Esophagus squamous epithelium (tissue), 5 donors: ENCODE measurements at places on chromosomes 6 and 20.

DNA sequence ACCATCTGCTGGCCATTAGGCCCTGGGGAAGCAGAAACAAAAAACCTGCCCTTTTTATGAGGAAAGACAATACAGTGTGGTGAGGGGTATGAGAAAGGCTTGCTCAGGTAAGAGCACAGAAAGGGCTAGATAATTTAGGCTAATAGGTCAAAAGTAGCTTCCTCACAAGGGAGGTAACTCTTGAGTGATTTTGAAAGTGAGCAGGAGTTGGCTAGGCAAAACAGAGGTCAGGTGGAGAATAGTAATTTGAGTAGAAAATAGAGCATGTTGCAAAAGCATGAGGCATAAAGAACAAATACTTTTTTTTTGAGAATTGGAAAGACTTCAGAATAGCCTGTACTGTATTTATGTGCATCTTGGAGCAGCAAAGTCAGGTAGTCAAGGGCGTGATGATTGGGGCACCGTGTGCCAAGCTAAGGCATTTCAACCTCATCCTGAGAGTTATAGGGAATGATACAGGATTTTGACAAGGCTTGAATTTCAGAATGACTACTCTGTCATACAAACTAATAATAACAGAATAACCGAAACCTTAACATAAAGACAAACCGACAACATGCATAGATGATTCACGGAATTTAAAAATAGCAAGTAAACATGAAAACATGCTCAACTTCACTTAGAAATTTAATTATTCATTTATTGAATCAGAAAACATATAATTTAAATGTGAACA is 123.0 kb upstream of the ENPP5 start:
- no peak for DNase-seq

- no peak for DNase-seq
These were observed 116.0 kb downstream of the SYCP2 start for GRCh38 chr20:59817406-59817805.

GRCh38 chr20:15162079-15162647 is 824.8 kb upstream of the FLRT3 start:
- no peak for DNase-seq

GRCh38 chr6:2517855-2518473 is 232.8 kb downstream of the MYLK4 start:
- no peak for DNase-seq

DNA sequence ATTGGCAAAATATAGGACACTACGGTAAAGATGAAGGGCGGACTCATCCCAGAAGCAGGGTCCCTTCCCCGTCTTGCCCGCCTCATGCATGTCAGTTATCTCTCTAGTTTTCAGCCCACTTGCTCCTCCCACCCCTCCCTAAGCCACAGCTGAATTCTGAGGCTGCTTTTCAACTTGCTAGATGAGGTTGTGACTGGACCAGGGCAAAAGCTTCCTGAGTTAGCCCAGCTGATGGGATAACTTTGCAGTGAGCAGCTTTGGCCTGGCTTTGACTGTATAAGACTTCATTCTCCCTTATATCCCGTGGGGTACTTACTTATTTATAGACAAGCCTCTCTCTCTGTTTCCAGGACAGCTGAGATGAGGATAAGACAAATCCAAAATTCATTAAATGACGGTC is 23.2 kb downstream of the GHRH start:
- no peak for DNase-seq

- no peak for DNase-seq
These were observed 23.9 kb downstream of the EDN1 start for GRCh38 chr6:12313992-12314589.

GRCh38 chr6:16128759-16129622 is at the start of gene MYLIP:
Gene MYLIP (plus strand): TSS chr6:16129086. CDS start chr6:16129323, 237 bp downstream.
- peak; percentile 85 for DNase-seq

DNA sequence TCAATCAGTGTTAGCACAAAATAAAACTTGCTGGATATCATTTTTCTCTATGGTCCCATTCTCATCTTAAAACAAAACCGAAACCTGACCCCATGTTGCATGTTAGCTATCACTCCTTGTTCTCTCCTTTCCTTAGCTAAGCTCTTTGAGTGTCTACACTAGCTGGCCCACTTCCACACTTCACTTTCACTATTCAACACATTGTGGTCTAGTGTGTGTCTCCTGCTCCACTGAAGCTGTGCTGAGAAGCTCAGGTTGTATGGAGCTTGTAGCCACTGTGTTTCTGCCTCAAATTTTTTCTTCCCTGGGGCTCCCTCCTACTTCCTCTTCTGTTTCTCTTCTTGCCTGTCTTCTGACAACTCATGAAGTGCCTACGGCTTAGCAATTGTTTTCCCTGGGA is 223.0 kb downstream of the NKAIN2 start:
- DNase-seq, result no peak

- no peak for DNase-seq
These were observed 213.7 kb downstream of the GRIK2 start for GRCh38 chr6:101607111-101607690.

DNA sequence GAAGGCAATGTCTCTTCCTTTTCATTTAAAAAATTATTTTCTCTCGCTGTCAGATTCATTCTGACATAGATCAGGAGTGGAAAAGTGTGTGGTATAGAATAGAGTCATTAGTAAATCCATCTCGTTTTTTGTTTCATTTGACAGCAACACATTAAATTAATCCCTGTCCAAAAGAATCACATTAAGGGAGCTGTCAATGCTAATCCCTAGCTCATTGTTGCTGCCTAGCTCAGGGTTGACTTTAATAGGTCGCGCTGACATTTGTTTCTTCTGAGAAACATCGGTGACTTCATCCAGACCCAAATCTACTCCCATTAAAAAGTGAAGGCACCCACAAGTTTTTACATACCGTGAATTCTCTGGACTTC is 25.4 kb upstream of the MAP3K7 start:
- no peak for DNase-seq

GRCh38 chr6:33433544-33434191 is 13.8 kb downstream of the SYNGAP1 start:
- no peak for DNase-seq

GRCh38 chr20:8223091-8223870 is 91.2 kb downstream of the PLCB1 start:
- DNase-seq, result no peak

DNA sequence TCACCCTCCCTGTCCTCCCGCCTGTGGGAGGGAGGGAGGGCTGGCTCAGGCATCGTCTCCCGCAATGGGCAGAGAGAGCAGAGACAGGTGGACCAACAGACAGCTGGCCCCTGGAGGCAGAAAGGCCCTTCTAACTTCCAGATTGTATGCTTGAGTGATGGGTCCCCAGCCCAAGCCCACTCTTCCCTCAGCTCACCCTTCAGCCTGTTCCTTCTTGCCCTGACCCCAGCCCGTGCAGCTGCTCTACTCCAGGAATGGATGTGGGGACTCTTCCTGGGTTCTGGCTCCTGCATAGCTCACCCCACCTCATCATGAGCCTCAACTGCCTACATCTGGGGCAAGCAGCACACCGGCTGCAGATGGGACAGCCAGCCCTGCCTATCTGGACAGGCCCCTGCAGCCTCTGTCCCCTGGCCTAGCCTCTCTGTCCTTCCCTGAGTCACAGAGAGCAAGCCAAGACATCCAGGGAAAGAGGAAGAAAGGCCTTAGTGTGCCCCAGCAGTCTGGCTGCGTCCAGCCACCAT is 11.5 kb upstream of the SLC22A7 start:
- no peak for DNase-seq

DNA sequence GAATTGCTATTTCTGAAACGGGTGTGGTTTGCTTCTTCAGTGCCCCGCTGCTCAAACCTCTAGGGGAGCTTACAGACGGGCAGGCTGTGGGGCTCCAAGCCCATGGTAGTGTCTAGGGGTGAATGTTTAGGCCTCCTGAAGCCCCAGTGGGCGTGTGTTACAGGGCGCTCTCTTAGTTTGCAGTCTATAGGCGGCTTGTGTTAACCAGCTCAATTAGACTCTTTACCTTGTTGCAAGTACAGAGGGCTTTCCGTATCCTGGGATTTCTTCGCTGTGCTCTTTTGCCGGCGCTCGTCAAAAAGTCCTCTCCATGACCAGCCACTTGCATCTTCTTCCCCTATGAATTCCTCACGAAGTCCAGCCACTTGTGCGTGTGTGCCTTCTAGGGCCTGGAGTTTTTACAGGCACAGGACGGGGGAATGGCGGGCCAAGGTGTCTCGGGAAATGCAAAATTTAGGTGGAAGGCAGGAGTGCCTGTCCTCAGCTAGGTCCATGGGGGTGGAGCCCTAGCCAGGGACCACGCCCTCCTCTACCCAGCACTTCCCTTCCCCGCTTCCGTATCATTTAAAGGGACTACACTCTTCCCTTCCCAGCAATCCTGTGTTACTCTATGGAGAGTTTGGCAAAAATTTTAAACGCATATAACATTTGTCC is 94.5 kb downstream of the HTR1B start:
- DNase-seq, result no peak

GRCh38 chr6:73364121-73364520 is 1.7 kb downstream of the KHDC3L start:
- DNase-seq, result no peak

- DNase-seq, result no peak
These were observed 631 bp downstream of the MDGA1 start for GRCh38 chr6:37696841-37697662.

GRCh38 chr20:23971310-23971709 is 17.3 kb downstream of the GGTLC1 start:
- DNase-seq, result no peak

- DNase-seq, result no peak
These were observed 318.6 kb upstream of the PTCHD4 start for GRCh38 chr6:48429610-48430009.

DNA sequence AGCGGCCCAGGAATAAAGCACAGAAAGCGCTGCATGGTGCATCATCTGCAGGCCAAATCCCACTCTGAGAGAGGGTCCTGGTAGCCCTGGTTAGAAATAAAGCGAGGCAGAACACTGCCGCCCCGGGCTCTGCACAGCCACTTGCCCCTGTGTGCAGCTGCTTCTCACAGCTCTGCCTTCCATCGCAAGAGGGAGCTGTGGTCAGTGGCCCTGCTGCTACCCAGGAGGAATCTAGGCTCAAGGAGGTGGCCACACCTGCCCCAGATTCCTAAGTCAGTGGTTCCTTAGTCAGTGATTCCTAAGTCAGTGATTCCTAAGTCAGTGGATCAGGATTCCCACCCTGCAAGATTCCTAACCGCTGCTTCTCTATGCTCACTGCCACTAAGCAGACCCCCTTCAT is 8.8 kb downstream of the CDH4 start:
- no peak for DNase-seq

DNA sequence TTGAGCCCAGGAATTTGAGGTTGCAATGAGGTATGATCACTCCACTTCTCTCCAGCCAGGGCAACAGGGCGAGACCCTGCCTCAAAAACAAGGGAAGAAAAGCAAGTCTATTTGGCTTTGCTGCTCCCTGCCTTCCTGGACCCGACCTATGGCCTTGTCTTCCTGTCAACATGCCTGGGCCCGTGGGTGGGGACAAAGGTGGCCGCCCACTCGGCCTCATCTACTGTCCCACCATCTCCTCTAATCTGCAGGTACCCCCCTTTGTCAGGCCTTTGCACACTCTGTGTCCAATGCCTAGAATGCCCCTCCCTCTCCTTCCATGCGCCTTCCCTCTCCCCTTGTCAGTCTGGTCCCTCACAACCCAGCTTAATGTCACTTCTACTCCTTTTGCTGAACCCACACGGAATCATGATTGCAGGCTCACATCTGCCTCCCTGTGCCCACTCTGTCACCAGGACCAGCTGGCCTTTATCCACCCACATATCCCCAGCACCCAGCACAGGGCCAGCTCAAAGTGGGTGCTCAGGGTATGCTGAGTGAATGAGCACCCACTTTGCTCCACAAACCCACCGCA is 40.3 kb downstream of the MDFI start:
- DNase-seq, result no peak

- no peak for DNase-seq
These were observed 71.3 kb downstream of the ATRN start for GRCh38 chr20:3541887-3542721.

DNA sequence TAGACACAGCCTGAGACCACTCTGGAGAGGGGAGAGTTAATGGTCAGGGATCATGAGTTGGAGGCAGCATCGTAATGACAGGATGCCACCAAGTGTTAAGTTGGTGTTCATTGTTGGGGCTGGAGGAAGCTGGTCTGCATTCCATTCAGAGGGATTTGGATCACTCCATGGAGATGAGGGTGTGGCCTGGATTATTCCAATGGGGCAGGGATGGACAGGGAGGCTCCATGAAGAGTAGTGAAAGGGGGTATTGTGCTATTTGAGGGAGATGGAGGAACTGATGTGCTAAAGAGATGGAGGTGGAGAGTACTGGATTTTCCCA is 1.1 kb downstream of the SAPCD1 start:
- DNase-seq, result no peak

DNA sequence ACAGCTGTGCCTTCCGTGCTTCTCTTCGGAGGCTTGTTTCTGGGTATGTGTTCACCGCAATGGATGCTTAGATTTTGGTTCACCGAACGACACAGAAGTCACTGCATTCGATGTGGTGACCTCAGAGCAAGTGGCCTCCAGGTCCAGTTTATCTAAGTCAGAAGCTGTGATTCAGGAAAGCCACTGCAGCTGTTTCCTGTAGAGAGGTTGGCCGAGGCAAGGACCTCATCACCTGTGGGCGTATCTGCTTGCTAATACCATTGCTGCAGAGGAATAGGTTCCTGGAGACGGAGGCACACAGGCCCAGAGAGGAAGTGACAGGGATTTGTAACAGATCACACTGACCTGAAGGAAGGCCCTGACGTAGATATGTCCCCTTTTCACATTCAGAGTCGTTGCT is 82.7 kb downstream of the FARS2 start:
- DNase-seq, result no peak

- DNase-seq, result no peak
These were observed 81.8 kb downstream of the NFATC2 start for GRCh38 chr20:51460569-51461265.

DNA sequence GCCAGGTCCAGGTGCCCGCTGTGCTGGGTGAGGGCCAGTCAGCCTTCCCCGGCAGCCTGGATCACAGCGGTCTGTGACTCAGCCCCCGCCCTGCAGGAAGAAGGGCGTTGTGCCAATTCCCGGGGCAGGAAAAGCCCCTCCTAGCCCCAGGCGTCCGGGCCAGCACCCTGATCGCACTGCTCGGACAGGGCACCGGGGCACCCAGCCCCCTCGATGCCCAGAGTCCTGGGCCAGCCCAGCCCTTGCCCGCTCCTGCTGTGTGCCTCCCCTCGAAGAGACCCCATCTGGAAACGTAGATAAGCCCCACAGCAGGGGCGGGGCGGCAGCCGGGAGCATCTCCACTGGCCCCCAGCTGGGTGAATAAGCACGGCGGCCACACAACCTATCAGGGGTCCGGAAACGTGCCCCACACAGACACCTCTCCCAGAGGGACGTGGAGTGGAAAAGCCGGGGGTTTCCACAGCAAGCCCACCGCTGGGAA is 9.9 kb downstream of the LAMA5 start:
- no peak for DNase-seq

- no peak for DNase-seq
These were observed 141.1 kb downstream of the CEBPB start for GRCh38 chr20:50331469-50332363.

GRCh38 chr6:53300656-53301551 is 47.8 kb downstream of the ELOVL5 start:
- DNase-seq, result no peak

- DNase-seq, result no peak
These were observed 266.7 kb upstream of the THEMIS start for GRCh38 chr6:128167552-128167951.

- DNase-seq, result no peak
These were observed 91.1 kb downstream of the ATXN1 start for GRCh38 chr6:16670183-16670582.

- no peak for DNase-seq
These were observed 61.2 kb downstream of the C6orf52 start for GRCh38 chr6:10633216-10633615.
